ENCODE measurements at places on chromosomes 12 and 14. TPM values are rescaled to one million over a fixed set of nuclear protein-coding genes. Genes with fewer than 3 reads are reported as not detected.

Gene SETD1B
- total RNA-seq, result 19.7 TPM

- DNase-seq, result no peak
These were observed 6.3 kb upstream of the PIP4K2C start for GRCh38 chr12:57584690-57585089.

Gene HNF1A
- 0.24 TPM for total RNA-seq

DNA sequence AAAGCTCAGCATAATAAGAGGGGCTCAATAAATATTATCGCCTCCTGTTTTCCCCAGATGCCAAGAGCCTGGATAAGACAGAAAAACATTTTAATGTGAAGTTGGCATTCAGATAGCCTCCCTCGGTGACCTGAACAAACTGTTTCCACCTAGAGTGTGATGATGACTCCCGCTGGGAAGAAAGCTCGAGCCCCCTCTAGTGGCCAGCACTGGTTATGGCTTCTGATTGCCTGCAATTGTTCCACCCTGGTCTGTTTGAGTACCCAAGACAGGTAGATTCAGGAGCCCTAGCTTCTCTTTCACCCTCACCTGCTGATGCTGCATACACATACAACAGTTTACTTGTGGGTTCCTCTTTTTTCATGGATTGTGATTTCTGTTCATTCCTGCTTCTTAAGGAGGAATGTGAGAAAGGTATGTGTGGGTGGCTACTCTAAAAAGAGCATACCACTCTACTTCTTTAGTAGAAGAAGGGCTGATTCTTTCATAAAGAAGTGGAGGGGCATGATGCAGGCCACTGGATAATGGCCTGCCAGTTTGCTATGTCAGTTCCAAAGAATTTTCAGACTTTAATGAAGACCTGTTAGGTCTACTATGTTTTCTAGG lies 6.4 kb downstream of the ERG28 start:
- DNase-seq, result peak; percentile 83

Gene RIN3
- 70.6 TPM for total RNA-seq

Gene HRK
- total RNA-seq, result 0.18 TPM

DNA sequence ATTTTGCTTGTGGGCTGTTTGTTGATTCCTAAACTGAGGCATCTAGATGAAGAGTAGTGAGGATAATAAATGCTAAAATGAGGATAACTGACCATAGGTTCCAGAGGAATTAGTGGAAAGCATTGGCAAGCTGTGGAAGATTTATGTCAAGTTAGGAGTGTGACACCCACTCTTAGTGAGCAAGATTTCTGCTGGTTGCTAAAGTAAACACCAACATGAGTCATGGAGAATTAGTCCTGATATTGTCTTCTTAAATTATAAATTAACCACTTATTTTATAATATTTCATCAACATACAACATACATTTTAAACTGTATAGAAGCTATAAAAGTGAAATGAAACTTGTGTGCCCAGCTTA lies 328.2 kb downstream of the RPL10L start:
- DNase-seq, result no peak

DNA sequence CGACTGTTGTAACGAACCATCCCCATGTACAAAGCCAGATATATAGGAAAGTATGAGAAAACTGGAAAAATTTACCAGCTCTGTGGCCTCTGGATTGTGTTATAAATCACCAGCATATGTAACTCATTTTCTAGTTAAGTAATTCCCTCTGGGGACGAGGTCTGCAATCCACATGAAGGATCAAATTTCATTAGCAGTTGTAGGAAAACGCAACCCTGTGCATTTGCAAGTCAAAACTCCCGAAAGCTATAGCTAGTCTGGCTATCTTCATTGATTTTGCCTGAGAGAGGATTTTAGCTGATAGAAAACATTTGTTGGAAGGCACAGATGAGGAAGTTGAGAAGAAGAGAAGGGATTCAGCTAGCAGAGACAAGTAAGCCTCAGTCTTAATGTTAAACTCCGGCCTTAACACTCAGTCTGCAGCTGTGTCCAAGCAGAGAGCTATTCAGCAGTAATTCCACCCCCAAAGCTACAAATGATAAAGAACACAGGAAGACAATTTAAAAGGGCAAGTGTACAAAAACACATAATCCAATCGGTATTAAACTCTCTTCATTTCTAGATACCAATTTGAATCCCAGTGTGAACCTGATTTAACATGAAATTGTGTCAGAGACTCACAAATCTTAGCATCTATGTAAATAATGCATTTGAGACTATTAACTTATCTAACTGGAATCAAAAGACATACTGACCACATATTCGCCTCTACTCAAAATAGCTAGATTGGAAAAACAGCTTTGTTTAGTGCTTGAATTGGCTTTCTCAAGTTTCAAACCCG lies 54.2 kb upstream of the CERS5 start:
- DNase-seq, result no peak

DNA sequence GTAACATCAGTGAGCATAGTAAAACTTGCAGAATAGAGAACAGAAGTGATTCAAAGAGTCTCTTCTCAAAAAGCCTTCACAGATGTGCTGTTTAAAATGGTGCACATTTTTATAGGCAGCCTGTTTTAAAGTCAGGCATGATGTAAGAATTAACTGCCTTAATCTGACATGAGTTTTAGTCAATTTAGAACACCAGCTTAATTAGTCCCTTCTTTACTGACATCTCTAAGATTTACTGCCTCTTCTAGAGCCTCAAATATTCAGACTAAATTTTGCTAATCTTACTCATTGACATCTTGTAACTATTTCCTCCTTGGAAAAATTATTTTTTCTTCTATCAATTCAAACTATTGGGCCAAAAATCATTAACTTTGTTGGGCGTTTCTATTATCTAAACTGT lies 782.5 kb downstream of the C12orf50 start:
- no peak for DNase-seq

Gene KRT6C
- not detected for total RNA-seq

Gene GNG2
- total RNA-seq, result 23.8 TPM

Gene ADAM21
- 0.24 TPM for total RNA-seq

DNA sequence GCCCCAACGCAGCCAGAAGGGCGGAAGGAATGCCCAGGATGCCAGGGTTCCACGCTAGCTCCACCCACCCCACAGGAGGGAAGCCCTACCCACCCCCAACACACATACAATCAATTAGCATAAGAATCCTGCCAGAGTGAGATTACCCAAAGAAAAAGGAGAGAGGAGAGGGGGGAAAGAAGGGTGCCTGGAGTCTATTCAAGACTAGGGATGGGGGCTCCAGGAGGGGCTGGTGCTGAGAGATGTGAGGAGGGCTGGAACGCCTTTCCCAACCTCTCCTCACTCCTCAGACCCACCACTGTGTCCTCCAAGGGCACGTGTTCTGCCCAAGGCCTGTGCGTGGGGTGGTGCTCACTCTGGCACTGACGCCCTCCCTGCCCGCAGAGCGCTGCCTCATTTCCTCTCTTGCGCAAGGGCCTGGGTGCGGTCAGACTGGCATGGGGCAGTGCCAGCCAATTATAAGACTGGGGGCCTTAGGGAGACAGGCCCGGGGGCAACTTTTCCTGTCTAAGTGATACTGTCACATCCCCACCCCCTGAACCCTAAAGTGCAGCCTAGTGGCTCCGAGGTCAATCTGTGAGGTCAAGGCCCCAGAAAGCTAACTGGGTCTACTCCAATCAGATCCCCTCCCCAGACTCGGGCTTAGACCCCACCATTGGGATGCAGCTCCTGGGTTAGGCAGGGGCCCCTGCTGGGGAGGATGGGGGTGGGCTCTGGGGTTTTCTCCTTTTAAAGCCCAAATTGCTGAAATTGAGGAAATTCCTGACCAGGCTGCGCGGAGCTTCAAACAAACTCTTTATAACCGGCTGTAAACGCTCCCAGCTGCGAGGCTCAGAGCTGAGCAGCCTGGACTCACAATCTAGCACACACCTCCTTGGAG lies 10.2 kb upstream of the ITGB7 start:
- DNase-seq, result peak; percentile 73

DNA sequence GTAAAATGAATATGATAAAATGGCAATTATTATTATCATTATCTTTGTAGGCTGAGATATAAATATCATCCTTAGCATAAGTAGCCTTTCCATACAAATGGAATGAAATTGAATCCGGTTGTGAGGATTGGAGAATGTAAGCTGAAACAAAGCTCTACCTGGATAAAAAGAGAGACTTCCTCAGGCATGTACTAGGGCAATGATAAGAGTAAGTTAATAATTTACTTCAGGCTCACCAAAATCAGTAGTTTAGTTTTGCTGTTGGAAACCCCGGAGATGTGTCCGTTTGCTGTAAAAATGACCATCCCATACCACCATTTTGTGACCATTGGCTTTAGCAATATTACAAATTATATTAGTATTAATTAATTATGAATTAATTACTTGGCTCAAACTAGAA lies 96.3 kb downstream of the C12orf75 start:
- no peak for DNase-seq

Gene CBLN3
- 2.3 TPM for total RNA-seq

DNA sequence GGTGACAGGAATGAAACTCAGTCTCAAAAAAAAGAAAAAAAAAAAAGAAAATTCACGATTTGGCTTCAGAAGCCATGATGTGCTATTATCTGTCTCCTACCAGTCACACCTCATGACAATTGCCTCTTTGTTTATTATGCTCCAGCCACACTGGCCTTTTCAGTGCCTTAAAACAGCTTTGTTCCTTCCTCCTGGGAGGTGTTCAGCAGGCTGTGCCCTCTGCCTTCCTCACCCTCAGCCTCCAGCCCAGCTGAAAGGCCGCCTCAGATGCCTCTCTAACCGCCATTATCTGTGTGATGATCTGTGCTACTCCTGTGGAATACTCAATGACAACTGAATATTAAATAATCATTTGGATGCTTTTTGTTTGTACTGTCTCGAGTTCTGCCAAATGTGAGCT lies 8.6 kb upstream of the ARPC3 start:
- DNase-seq, result no peak
